Stimulated activated CD4-positive, alpha-beta T cell treated with anti-CD3 and anti-CD28 coated beads, Interleukin-1b, Interleukin-23, amount 100 ng/mL, for 1 hour (primary cell): ENCODE measurements at places on chromosomes 1 and 21.

DNA sequence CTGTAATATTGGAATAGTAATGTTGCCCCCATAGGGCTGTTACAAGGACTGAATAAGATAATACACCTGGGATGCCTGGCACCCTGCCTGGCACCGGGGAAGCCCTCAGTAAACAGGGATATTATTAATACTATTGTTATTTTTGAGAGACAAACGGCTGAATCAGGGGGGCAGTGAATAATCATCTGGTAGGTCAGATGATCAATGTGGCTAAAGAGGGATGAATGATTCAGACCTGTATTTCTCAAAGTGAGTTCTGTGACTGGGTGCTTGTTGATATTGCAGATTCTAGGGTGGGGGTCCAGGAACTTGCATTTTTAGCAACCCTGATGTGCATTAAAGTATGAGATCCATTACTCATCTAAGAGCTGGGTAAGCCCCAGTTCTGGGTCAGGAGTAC, 46.2 kb upstream of the BCL10 start:
- no peak for DNase-seq

GRCh38 chr1:45354838-45355237, 14.6 kb upstream of the MUTYH start:
- DNase-seq = no peak

- DNase-seq = no peak
Measured at GRCh38 chr1:62337706-62338631, 18.7 kb upstream of the KANK4 start.

DNA sequence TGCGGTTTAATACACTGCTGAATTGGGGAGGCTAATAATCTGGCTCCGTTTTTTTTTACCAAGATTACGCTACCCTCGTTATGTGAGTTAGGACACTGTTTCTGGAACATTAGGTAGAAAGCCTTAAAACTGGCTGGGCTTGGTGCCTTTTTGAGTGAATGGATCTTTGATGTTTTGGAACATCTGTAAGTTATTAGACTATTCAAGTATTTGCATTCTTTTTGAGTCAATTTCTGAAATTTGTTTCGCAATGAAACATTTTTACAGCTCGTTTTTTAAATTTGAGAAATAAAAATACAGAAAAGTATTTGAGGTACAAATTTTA, 106.9 kb downstream of the LTN1 start:
- DNase-seq = no peak

DNA sequence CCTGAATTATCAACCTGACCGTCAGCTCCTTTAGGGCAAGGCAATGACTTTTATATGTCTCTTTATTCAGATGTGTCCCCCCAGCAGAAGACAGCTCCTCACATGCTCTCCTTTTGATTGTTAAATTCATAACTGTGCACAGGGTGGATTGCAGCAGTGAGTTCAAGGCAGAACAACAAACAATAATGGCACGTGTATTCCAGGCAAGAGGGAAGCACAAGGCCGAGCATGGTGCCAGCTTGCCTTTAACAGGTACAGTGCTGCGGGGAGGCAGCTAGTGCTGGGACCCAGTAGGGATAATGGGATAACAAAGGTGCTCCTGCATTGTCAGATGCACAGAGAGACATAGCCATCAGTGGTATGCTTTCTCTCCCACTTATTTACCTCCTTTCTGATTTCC, 248.4 kb downstream of the RHOU start:
- DNase-seq = no peak

GRCh38 chr1:26418865-26419349, 8.3 kb downstream of the LIN28A start:
- no peak for DNase-seq

GRCh38 chr1:74953622-74954021, 180.6 kb upstream of the LHX8 start:
- DNase-seq = no peak

DNA sequence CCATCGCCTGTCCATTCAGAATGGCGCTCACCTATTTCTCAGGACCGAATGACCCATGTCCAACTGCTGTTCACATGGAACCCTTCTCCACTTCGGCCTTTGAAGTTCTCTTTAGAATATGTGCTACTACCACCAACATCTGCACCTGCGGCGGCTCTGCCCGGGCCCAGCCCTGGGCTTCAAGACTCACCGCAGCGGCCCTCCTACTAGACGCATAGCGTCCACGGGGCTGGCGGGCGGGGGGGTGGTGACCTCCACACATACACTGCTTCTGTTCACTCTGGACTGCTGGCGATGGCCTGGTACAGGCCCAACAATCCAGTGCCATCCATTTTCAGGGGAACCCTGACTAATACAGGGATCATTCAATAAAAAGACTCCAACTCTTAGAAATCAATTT, 394.2 kb downstream of the VAV3 start:
- DNase-seq = no peak

- DNase-seq = no peak
Measured at GRCh38 chr21:45836694-45837670, 144.6 kb upstream of the COL6A1 start.

- no peak for DNase-seq
Measured at GRCh38 chr1:153250166-153250565, 9.3 kb upstream of the LORICRIN start.

GRCh38 chr21:20110368-20110767, 887.8 kb upstream of the NCAM2 start:
- DNase-seq = no peak

DNA sequence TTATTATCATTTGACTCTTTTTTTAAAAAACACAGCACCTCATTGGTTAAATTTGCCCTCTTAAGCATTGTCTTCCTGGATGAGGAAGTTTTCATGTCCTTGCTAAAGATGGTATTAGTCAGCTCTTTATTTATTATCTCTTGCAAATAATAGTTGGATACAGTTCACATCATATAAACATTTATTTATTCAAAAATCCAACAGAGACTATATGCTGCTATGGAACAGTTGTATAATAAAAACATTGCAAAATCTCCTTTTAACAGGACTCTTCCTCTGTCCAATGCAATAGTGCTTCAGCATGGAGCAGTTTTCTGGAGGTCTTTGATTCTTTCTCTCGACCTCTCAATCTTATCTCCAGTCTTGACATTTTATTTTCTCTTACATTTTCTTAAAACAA, 49.5 kb upstream of the VCAM1 start:
- DNase-seq = no peak

DNA sequence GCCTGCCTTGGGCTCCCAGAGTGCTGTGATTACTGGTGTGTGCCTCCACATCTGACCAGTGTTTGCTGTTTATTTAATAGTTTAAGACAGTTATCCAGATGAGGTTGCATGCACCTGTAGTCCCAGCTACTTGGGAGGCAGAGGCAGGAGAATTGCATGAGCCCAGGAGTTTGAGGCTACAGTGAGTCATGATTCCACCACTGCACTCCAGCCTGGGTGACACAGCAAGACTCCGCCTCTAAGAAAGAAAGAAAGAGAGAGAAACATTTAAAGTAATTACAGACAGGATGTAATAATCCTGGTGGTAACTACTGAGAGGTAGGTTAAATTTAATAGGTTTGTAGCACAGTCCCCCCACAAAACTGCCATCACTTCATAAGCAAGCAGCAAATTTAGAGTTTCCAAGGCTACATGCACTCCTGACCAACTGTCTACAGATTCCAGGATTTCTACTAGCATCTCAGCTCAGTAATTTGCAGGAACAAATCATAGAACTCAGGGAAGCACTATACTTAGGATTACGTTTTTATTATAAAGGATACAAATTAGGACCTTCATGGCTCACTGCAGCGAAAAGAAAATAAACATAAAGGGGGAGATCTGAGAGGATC, 89.6 kb downstream of the PKN2 start:
- no peak for DNase-seq

GRCh38 chr1:226651732-226652105, 87.4 kb downstream of the ITPKB start:
- DNase-seq = no peak

GRCh38 chr1:109281680-109282496, 1.1 kb downstream of the PSRC1 start:
- no peak for DNase-seq

- no peak for DNase-seq
Measured at GRCh38 chr1:180988253-180988752, 34.4 kb downstream of the STX6 start.

DNA sequence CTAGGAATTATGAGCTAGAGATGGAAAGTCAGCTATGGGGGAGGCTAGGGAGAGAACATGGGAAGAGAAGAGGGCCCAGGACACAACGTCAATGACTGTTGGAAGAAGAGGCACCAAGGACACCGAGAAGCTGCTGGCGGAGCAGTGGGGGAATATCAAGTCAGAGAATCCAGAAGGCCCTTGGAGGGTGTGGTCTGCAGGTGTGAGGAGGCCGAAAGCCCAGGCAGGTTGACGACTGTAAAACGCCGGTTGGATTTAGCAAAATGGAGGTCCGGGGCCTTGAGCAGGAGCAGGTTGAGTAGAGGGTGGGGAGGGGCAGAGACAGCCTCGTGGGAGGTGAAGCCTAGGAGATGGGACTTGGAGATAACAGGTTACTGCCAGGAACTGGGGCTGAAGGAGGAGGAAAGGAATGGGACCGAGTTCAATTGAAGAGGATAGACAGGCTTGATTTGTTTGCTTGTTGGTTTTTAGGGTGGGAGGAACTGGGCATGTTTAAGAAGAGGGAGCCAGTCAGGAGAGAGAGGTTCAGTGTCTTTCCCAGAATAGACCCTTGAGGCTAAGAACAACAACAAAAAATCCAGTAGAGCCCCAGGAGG, 35.1 kb downstream of the EDN2 start:
- DNase-seq = no peak

GRCh38 chr1:63831409-63831808, 57.6 kb downstream of the ROR1 start:
- DNase-seq = no peak

DNA sequence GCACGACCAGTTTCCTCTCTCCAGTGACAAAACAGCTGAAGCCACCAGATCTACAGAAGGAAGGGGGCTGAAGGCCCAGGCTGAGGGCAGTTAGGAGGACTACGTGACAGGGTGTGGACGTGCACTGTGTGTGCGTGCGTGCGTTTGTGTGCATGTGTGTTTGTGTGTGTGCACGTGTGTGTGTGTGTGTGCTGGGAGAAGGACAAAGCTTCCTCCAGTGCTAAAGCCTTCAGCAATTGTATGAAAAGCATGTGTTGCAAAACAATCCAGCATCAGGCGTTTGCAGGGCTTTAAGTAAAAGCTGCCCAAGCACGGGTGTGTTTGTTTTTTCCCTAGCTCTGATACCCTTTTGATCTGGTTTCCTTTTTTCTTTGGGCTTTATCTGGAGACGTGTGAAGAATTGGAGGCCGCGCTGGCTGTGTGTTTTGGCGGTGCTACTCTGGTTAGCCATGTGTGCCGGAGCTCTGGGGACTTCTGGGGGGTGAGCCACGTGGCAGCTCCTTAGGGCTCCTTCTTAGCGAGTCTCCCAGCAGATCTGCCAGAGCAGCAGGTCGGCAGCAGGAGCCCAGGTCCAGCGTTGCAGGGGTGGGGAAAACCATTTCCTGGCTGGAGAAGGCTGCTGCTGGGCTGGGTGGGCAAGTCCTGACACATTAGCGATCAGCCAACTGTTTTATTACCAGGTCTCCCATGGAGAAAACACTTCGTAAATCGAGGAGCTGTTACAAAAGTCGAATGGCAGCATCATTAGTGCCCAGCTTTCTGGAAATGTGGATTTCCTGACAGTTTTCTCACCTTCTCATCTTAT, 73.4 kb downstream of the UCK2 start:
- DNase-seq = no peak

DNA sequence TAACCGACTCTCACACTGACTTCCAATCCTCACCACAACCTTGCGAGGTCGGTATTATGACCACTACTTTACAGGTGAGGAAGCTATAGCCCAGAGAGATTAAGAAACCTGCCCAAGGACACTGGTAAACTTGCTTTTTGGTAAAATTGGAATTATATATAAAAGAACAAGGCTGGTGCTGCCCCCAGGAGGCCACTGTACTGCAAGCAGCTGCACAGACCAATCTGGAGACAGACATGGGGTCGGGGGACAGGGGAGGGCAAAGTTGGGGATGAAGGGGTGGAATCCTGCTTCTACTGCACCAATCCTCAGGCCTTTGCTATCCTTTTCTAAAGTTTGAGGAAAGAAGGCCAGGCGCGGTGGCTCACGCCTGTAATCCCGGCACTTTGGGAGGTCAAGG, 280.8 kb downstream of the SPATA17 start:
- DNase-seq = no peak

DNA sequence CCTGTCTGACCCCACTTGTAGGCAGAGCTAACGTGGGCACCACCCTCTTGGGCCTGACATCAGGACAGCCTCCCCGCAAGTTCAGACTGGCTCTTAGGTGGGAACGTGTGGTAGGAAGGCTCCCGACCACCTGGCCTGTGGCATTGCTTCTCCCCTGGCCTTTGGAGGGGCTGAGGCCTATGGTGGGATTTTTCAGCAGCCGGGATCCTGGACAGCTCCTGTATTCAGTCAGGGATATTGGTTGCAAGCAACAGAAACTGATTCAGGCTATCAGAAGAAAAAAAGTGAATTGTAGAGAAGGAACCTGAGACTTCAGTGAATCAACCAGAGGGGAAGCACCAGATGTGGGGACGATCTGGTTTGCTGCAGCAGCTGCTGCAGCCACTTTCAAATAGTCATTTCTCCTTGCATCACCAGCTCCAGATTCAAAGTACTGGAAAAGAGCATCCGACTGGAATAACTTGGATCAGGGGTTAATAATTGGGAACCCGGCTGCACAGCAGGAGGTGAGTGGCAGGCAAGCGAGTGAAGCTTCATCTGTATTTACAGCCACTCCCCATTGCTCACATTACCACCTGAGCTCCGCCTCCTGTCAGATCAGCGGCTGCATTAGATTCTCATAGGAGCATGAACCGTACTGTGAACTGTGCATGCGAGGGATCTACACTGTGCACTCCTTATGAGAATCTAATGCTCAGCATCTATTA, 5.9 kb downstream of the RNF186 start:
- no peak for DNase-seq

GRCh38 chr1:173333581-173333980, 126.5 kb upstream of the TNFSF4 start:
- no peak for DNase-seq

DNA sequence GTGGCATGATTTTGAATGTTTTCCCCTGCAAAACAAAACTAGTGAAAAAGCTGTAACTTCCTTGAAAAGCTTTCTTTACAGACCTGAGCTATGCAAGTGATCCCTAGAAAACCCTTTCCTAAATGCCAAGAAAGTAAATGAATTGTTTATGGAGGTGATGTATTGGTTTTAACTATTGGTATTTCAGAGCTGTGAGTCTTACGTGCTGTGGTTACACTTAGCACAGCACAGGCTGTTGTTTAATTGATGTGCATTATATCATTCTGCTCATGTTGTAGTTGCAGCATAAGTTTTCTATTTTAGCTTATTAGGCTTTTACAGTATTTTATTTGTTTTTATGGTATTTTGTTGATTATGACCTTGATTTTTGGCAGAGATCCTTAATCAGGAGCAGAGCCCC, 74.1 kb upstream of the DYNLT5 start:
- DNase-seq = no peak
